ENCODE measurements at places on chromosomes 3 and 15.

- H3K36me3 ChIP-seq: no peaks in the 10 kb centered on the region
- no peak for DNase-seq
- peaks cover 3% of the 10 kb centered on the region for H3K4me1 ChIP-seq
- no peaks in the 10 kb centered on the region for H3K27me3 ChIP-seq
- no peak overlapping the region for H3K4me3 ChIP-seq
Measured at GRCh38 chr3:162525066-162525742, 1028.6 kb downstream of the OTOL1 start.

- DNase-seq: no peak
- H3K27me3 ChIP-seq: no peaks in the 10 kb centered on the region
- no peaks in the 10 kb centered on the region for H3K4me1 ChIP-seq
- H3K27ac ChIP-seq: no peak overlapping the region
- no peak overlapping the region for H3K4me3 ChIP-seq
Measured at GRCh38 chr15:92524874-92525565, 130.6 kb downstream of the FAM174B start.

DNA sequence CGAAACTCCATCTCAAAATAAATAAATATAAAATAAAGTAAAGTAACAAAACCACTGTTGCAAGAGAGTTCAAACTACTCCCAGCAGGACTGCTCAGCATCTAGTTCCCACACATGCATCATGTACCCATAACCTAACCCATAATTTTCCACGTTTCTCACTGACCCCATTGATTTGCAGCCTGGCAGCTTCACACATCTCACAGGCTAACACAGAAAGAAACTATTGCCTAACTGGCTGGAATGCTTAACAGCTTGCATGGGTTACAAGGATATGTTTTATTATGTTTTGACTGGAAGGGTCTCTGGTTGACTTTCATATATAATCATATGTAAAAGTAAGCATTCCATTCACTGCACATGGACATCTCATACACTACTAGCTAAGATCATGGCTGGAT, 55.6 kb upstream of the TBC1D23 start:
- H3K27me3 ChIP-seq: no peaks in the 10 kb centered on the region
- H3K27ac ChIP-seq: no peak overlapping the region
- H3K4me1 ChIP-seq: no peaks in the 10 kb centered on the region
- no peaks in the 10 kb centered on the region for H3K36me3 ChIP-seq
- DNase-seq: no peak
- no peak overlapping the region for H3K4me3 ChIP-seq

GRCh38 chr3:108525256-108525655, 14.9 kb upstream of the MYH15 start:
- no peak overlapping the region for H3K27ac ChIP-seq
- DNase-seq: no peak
- H3K4me3 ChIP-seq: no peak overlapping the region
- peaks cover 4% of the 10 kb centered on the region for H3K4me1 ChIP-seq
- H3K27me3 ChIP-seq: no peaks in the 10 kb centered on the region

GRCh38 chr3:118942671-118943070, 92.0 kb downstream of the IGSF11 start:
- no peak for DNase-seq
- no peaks in the 10 kb centered on the region for H3K27me3 ChIP-seq
- peaks cover 8% of the 10 kb centered on the region for H3K4me1 ChIP-seq
- no peaks in the 10 kb centered on the region for H3K36me3 ChIP-seq
- no peak overlapping the region for H3K27ac ChIP-seq

DNA sequence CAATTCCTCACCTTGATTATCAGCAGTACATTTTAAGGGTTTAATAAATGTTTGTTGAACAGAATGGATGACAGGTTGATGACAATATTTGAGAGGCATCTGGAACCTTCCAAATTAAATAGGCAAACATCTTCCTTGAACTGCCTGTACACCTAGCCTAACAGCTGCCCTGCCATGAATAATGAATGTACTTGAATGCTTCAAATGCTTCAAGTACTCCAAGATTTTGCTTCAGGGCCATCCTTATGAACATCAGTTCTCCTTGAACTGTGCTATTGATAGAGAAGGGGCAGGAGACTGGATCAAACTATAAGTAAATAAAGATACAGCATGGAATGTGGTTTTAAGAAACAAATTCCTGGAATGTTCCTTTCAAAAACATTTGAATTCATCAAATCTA, 136.8 kb downstream of the CHST2 start:
- no peaks in the 10 kb centered on the region for H3K36me3 ChIP-seq
- no peak for DNase-seq
- H3K27me3 ChIP-seq: no peaks in the 10 kb centered on the region
- H3K4me3 ChIP-seq: no peak overlapping the region

DNA sequence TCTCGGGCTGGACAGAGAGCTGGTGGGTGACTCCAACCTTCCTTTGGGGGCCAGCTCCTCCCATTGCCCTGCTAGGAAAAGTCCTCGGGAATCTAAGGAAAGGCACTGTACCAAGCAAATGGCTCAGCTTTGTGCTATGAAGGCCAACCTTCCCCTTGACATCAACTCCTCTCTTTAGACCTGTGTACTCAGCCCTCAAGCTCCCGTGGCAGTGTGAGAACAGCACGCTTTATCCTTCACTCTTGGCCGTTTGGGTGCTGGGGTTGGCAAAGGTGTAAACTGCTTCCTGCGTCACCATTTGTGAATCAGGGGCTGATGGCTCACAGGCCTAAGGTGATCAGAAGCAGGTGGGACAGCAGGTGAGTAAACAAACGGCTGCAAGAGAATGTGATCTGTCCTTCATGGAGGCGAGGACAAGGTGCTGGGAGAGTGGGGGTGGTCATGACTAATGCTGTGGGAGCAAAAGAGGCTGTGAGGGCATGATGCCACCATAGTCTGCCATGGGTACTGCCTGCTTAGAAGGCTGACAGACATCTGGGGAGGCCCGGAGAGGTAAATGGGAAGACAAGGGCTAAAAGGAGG, 165.2 kb upstream of the TPM1 start:
- H3K4me3 ChIP-seq: no peak overlapping the region
- H3K4me1 ChIP-seq: peaks cover 22% of the 10 kb centered on the region
- no peaks in the 10 kb centered on the region for H3K36me3 ChIP-seq
- no peaks in the 10 kb centered on the region for H3K27me3 ChIP-seq
- DNase-seq: no peak
- H3K27ac ChIP-seq: peak overlapping the region; percentile 84

- H3K27me3 ChIP-seq: no peaks in the 10 kb centered on the region
- no peak for DNase-seq
- H3K36me3 ChIP-seq: no peaks in the 10 kb centered on the region
- no peaks in the 10 kb centered on the region for H3K4me1 ChIP-seq
- no peak overlapping the region for H3K27ac ChIP-seq
- no peak overlapping the region for H3K4me3 ChIP-seq
Measured at GRCh38 chr3:107657971-107658370, 135.2 kb downstream of the BBX start.

GRCh38 chr15:63699101-63699785, 102.1 kb downstream of the FBXL22 start:
- H3K27ac ChIP-seq: no peak overlapping the region
- H3K4me1 ChIP-seq: no peaks in the 10 kb centered on the region
- DNase-seq: no peak
- no peaks in the 10 kb centered on the region for H3K27me3 ChIP-seq

DNA sequence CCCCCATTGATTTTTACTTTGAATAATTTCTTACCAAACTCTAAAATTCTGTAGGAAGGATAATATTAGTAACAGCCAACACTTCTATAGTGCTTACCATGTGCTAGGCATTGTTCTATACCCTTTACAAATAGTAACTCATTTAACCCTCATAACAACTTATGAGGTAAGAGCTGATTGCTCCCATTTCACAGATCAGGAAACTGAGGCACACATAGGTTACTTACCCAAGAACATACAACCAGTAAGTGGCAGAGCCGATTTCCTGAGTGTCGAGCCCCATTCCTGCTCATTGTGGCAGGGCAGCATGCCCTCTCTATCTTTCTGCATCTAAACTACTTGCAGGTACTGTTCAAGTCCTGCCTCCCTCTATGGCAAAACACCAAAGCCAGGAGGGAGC, 9.0 kb downstream of the CCDC32 start:
- no peak overlapping the region for H3K27ac ChIP-seq
- peaks cover 13% of the 10 kb centered on the region for H3K36me3 ChIP-seq
- DNase-seq: no peak
- no peaks in the 10 kb centered on the region for H3K4me1 ChIP-seq

GRCh38 chr3:173038484-173038871, 102.6 kb downstream of the SPATA16 start:
- DNase-seq: no peak
- no peak overlapping the region for H3K27ac ChIP-seq
- H3K27me3 ChIP-seq: no peaks in the 10 kb centered on the region
- H3K4me1 ChIP-seq: no peaks in the 10 kb centered on the region
- H3K4me3 ChIP-seq: no peak overlapping the region
- no peaks in the 10 kb centered on the region for H3K36me3 ChIP-seq

DNA sequence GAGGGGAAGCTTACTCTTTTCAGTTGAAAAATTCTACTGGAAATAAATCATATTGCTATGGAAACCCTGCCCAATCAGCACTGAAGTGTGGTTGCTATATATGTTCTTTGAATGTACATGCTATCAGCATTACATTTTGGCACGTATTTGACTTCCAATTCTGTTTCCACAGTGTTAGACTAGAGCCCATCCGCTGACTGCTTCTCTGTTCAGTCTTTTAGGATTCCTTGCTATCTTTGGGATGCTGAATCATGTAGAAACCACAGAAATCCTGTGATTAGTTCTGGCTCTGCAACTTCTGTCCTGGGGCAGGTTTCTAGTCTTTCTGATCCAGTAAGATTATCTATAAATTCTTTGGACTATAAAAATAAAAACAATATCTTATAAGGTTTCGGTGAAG, 128.2 kb upstream of the SLC7A14 start:
- no peak overlapping the region for H3K4me3 ChIP-seq
- no peaks in the 10 kb centered on the region for H3K36me3 ChIP-seq
- H3K27me3 ChIP-seq: no peaks in the 10 kb centered on the region
- peak; percentile 85 for DNase-seq
- no peak overlapping the region for H3K27ac ChIP-seq

Measured in trophoblast cell (in vitro differentiated cells and primary cell).